Stimulated activated CD4-positive, alpha-beta T cell treated with anti-CD3 and anti-CD28 coated beads, Interleukin-1b, Interleukin-23, amount 100 ng/mL, for 1 hour (primary cell): ENCODE measurements at places on chromosomes 13 and 19.

- DNase-seq, result no peak
Measured at GRCh38 chr13:38566519-38566918, 120.4 kb upstream of the FREM2 start.

GRCh38 chr13:39250440-39250839 is 212.2 kb downstream of the NHLRC3 start:
- no peak for DNase-seq

GRCh38 chr13:97348569-97349100 is 85.3 kb upstream of the RAP2A start:
- no peak for DNase-seq

GRCh38 chr19:41711376-41712261 is 3.2 kb downstream of the CEACAM5 start:
- no peak for DNase-seq

GRCh38 chr19:13053238-13053637 is 49.4 kb downstream of the LYL1 start:
- no peak for DNase-seq

DNA sequence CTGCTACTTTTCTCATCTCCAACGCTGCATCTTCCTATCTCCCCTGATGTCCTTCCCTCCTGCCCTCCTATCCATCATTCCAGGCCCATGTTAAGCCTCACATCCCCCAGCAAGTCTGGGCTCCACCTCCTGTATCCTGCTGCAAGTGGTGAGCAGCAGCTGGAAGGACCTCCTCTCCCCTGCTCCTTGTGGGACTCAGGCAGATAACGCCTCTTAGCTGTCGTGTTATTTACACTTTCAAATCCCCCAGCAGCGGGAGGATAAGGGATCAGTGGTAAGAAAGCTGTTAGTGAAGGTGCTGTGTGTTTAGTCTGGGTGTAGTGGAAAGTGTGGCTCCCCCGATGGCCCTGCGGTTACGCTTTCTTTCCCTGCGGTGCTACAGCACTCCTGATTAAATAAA is 211.9 kb downstream of the ZNF536 start:
- no peak for DNase-seq

GRCh38 chr19:19530423-19530804 is 1.7 kb downstream of the YJEFN3 start:
- no peak for DNase-seq

- no peak for DNase-seq
Measured at GRCh38 chr13:76329004-76329403, 557.2 kb downstream of the KCTD12 start.

DNA sequence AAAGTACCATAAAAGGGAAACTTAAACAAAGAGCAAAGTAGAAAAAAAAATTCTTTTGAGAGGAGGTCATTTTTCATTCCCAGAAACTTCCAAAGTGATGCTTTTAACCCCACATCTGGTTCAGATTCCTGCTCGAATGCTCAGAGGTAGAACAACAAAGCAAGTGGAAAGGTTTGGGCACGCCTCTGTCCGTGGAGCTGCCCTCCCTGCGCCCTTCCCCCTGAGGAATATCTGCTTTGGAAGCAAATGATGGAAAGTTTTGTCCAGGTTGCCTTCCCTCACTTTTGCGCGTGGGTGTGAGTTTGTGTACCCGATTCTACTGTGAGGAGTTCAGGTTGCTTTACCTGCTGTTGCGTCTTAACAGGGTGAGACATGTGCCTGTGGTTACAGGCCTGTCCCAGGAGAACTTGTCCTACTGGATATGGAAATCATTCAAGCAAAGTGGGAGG is 110.2 kb downstream of the KLF5 start:
- DNase-seq, result no peak
